SJSA1 (cell line): ENCODE measurements at places on chromosomes 5 and 9. TPM values are rescaled to one million over a fixed set of nuclear protein-coding genes. Genes with fewer than 3 reads are reported as not detected.

DNA sequence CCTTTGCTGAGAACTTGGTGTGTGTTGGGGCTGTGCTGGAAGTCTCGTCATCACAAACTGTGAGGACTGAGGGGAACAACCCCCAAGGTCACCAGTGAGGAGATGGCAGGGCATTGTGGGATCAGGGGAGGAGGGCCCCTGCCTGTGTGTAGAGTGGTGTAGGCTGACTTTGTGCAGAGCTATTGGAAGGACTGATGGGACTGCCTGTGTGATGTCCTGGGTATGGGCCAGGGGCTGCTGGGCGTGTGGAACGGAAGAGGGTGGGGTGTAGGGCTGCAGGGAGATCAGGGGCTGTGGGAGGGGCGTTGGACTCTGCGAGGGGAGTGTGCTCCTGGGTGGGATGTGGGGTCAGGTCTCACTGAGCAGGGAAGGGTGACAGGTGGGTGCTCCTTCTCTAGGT is 3.6 kb downstream of the WNK2 start:
- no peak for DNase-seq

DNA sequence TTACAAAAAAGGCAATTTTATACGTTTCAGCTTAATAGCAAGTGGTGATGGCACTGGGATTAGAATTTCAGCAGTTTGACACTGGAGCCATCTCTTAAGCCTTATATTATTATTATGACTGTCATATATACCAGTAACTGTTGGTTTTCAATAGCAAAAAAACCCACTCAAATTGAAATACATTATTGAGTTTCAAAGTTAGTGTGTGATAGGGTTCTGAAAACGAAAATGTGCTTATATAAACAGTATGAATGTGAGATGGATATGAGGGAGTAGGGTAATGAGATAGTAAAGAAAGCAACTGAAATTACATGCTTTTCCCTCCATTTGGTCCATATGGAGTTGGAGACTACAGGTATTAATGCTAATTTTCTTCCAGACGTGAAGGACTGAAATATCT is 68.6 kb upstream of the ACTBL2 start:
- DNase-seq = no peak

DNA sequence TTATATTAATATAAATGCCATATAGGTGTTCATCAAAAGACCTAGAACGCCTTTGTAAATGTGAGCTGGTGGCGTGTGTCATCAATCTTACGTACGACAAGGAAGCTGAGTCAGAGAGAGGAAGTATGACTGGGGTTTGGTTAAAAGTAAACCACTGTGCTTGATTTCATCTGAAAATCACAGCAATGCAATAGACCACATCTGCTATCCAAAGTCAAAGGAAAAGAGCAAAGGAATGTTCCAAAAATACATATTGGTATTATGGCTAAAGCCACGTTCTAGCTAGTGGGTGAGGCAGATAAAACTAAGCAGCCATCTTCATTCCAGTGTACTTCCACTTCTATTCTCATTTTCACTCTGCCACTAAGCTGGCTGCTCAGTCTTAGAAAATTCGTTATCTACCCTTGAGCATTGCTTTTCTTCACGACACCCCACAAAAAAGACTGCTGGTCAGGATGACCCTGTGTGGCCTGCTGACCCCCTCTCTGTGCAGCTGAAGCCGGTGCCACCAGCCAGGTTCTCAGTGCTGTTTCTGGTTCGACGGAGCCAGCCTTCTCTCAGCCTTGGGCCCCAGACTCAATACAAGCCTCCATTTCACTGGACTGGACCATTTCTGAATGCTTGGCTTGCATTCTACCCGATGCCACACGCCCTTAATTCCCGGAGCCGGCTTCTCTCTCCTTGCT is 23.8 kb downstream of the SHC3 start:
- no peak for DNase-seq

Gene TMOD1
- total RNA-seq = not detected in 2 replicates
